Mesothelial cell of epicardium (in vitro differentiated cells): ENCODE measurements at places on chromosomes 1 and 21.
A peak's percentile ranks its signal among the peaks of the same experiment; 100 is the strongest.

- no peak for DNase-seq
Observed at GRCh38 chr1:23168079-23168444, 594 bp downstream of the LUZP1 start.

- DNase-seq = no peak
Observed at GRCh38 chr1:201539561-201540431, 869 bp downstream of the NAV1 start.

DNA sequence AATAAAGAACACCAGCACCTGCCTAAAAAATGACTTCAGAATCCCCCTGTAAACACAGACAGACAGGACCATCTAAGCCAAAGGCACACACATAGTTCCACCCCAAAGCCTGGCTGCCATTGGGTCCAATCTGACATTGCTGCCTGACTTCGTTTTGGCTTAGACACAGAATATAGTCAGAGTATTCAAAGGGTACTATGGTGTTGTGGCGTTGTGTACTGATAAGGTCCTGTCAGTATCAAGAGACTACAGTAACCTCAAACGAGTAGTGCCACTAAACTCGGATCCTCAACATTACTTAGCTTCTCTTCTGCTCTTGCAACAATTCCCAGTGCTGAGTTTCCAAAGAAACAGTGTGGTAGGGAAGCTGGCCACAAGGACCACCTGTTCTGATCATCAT, 169.3 kb upstream of the NR5A2 start:
- DNase-seq = no peak

DNA sequence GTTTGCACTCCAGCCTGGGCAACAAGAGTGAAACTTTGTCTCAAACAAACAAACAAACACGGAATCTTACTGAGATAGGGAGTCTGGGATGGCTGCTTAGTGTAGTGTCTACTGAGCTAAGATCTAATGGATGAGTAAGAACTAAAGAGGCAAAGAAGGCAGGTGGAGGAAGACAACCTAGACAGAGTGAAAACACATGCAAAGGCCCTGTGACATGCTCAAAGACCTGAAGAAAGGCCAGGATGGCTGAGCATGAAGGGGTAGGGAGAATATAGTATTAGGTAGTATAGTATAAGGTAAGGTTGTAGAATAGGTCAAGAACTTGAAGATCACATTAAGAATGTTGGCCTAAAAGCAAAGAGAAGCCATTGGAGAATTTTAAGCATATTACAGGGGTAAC, 49.1 kb downstream of the MAP3K7CL start:
- DNase-seq = no peak

- no peak for DNase-seq
Observed at GRCh38 chr21:43352568-43353281, 74.2 kb downstream of the SIK1 start.

DNA sequence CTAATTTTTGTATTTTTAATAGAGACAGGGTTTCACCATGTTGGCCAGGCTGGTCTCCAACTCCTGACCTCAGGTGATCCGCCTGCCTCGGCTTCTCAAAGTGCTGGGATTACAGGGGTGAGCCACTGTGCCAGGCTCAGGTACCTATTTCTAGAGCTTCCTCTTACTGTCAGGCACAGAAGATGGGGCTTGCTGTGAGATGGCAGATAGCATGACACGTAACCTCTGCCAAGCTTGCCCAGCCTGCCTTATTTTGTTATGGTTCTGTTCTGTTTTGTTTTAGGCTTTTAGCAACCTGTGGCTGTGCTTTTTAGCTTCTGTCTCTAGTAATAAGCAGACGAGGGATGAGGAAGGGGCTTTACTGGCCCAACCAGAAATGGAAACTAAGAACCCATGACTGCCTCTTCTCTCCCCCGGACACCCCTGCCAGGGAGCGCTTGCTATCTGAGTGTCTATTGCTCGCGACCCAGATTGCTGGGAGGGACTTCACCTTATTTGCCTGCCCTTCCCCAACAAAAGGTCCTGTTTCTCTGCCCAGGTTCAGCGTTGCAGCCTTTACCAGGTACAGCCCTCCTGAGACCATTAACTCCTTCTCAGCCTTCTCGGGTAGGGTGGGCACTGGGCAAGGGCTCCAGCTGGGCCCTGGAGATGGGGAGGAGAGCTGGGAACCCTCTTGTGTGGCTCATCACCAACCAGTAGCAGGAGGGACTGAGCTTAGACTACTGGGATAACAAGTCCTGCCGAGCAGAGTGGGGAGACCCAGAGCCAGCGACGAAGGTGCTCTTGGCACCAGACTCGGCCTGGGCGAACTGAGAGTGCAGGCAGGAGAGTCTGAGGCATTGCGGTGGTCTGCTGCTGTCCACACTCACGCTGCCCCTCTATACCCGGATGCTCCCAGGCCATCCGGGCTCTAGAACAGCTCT, 13.5 kb upstream of the LGR6 start:
- no peak for DNase-seq

- DNase-seq = no peak
Observed at GRCh38 chr1:206563367-206564207, 48.7 kb downstream of the EIF2D start.

DNA sequence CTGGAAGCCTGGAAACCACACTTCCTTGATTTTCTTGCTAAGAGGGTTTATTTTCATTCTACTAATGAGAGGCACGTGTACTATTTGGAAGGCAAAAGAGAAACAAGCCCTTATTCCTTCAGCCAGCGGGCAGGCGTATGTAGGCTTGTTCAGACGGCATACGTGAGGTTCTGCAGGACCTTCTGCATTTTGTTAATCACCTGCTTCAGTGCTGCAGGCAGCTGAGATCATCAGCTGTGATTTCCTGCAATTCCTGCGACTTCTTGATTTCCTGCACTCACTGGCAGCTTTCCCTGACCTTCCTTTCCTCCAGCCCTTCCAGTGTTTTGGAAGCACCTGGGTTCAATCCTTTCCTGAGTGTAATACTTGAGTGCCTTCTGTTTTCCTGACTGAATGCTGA, 43.4 kb downstream of the TSNAX start:
- no peak for DNase-seq

GRCh38 chr1:232084584-232085223, 458.1 kb downstream of the DISC1 start:
- no peak for DNase-seq

GRCh38 chr21:25298512-25299491, 308.5 kb downstream of the MRPL39 start:
- no peak for DNase-seq

- DNase-seq = no peak
Observed at GRCh38 chr1:12287869-12288268, 58.0 kb downstream of the VPS13D start.

DNA sequence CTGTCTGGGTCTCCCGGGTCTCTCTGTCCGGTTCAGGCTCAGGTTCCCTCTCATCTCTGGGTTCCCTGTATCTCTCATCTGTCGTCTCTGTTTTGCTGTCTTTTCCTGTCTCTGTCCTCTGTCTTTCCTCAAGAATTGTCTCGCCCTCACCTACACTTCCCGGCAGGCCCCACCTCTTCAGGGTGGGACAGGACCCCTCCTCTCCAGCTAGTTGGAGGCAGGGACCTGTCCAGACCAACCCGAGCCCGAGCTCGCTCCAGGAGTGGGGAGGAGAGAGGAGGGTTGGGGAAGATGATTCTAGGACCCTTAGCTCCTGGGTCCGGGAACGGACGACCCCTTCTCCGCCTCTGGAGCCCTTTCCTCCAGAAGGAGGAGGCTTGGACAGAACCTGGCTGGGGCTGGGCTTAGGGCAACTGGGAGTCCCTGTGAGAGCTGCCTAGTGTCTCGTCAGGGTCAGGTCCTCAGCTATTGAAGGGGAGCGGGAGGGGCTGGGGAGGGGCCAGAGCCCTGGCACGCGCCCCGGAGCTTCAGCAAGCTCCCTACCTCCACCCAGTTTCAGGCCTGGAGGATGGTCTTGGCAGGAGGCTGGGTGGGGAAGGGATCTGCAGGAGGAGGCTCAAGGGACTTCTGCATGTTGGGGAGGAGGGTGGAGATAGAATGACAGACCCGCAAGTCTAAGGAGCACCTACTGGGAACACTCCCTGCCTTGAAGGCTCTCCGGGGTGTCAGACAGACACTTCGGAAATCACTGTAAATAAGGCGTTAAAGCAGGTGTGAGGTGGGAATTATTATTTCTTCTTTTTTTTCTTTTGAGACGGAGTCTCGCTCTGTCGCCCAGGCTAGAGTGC, 26.3 kb upstream of the EPB41 start:
- DNase-seq = no peak

DNA sequence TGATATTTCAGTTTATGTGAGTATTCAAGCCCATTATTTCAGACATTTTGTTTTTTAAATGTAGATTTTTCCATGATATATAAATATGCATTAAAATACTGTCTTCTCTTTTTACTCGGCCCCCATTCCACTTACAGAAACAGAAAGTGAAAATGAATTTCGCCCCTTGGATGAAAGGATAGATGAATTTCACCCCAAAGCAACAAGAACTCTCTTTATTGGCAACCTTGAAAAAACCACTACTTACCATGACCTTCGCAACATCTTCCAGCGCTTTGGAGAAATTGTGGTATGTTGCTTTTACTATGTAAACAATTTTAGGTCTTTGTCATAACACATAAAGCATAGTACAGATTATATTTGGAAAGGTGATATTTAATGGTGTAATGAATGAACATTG, 59.9 kb downstream of the ZBTB17 start:
- no peak for DNase-seq

DNA sequence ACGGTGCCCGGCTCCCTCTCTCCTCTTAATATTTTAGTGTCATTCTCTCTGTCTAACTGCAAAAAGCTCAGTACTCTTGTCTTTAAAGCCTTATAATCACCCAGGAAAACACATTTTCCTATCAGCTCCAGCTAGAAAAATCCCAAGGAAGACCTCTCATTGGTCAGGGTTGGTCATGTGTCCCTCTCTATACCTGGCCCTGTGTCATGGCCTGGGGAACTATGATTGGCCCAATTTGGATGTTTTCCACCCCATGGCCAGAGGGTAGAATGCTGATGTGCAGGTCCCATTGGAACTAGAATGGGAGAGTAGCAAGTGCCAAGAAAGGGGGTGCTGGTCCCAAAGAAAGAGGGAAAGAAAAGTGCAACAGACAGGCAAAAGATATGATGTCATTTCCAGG, 27.3 kb downstream of the CAMK2N1 start:
- no peak for DNase-seq

GRCh38 chr21:31416465-31416864, 72.4 kb upstream of the TIAM1 start:
- DNase-seq = no peak

DNA sequence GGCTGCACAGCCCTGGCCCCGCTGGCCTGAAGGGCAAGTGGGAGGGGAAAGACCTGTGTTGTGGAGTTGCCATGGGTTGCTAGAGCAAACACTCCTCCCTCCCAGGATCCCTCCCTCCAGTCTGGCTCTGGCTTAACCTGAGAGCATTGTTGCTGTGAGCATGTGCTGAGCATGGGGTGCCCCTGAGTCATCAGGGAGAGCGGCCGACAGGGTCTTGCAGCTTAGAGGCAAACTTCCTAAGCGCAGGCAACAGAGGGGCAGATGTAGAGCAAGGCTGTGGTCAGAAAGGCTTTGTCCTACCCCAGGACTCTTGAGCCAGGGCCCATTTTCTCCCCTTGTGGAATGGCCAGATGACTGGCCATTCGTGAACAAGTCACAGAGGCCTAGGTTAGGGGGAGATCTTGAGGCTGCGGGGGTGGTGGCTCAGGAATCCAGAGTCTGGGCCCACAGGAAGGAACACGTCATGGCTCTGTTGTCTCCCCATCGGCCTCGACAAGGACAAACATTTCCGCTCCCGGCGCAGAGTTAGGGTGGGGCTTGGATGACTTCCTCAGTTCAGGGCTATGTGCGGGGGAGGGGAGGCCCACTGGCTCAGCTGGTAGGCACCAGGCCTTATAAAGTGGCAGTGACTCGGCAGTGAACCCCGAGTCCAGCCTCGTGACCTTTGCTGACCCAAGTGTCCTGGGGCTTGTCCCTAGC, 362 bp upstream of the DYNLT4 start:
- peak; percentile 54 for DNase-seq
